ENCODE measurements at places on chromosomes 1 and 21. TPM values are rescaled to one million over a fixed set of nuclear protein-coding genes. Genes with fewer than 3 reads are reported as not detected.

Gene PDE4DIP
- polyA plus RNA-seq: 29.8 TPM

Gene RBP7
- 35.3 TPM for polyA plus RNA-seq

GRCh38 chr1:43978551-43979260, at the start of gene B4GALT2:
B4GALT2 (plus strand) TSS chr1:43979210; CDS start chr1:43981161, 1,951 bp downstream.
- DNase-seq: peak; percentile 47

DNA sequence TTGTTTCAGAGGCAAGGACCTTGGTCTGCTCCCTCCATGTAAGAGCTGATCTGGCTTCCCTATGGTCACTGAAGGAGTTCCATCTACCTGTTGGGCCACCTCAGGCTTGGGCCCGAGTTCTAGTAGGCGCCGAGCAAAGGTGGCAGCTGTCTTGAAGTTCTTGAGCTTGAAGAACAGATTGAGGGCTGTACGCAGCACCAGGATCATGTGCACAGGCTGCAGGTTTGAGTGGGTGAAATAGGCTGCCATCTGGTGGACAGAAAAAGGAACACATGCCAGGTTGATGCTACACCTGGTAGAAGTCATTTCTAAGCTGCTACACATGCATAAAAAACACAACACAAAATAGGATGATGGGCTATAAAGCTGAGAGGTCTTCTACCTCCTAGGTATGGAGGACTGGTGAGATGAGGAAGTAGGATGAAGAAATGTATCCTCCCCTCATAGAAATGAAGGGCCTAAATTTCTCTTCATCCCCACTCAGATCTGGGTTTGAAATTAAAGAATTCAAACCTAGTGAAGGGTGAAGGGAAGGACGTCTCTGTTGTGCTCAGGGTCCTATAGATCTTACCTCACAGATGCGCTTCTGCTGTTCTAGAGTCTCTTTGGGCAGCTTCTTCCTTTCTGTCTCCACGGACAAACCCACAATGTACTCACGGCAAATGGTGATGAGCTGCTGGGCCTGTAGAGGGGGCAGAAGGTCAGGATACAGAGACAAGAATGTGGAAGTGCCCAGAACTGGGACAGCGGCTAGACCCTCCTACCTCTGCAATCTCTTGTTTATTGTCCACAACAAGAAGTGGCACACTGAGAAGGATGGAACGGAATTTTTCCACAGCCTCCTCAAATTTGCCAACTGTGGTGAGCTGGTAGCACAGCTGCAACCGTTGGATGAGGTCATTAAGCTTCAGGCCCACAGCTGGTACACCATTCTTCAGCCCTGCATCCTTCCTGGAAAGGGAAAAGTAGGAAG, 6.6 kb upstream of the PEX19 start:
- peak; percentile 81 for DNase-seq

DNA sequence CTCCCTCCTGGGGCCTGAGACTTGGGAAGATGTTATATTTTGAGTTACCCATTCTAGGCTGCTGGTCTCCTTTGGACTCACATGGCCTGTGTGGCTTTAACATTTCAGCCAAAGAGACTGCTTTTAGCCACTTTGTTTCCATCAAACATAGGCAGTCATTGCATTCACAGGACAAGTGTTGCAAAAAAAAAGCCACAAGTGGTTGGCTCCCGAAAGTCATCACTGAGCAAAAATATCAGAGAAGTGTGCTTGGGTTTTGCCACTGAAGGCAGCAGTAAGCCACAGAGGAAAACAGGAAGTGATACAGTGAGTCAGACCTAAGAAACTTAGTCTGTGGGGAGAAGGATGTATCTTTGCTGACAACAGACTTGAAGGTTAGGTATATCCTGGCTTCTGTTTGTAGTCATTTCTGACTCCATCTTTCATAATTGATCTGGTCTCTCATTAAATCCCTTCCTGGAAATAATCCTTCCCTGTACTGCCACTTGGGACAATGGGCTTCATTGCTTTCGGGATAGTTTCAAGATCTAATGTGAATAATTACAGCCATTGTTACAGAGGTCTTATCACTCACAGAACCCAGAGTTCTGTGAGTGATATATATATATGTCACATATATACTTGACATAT, 80.9 kb downstream of the COLGALT2 start:
- no peak for DNase-seq

Gene LCE2B
- polyA plus RNA-seq: not detected

DNA sequence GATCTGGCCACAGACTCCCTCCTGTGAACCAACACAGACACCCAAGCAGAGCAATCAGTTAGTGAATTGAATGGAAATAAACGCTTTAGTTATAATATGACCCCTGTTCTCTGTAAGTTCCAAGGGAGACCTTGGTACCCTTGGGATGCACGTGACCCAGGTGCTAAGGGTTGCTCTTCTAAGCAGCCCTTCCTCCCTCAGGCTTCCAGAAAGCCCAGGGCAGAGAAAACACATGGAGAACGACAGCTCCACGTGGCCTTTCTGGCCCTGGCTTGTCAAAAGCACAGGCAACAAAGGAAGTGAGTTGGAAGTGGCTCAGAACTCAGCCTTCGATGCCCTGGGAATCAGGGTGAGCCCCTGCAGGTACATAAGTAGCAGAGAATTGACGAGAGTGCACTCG, 57.4 kb downstream of the LACTBL1 start:
- DNase-seq: no peak

- no peak for DNase-seq
Observed at GRCh38 chr21:17414766-17415165, 98.1 kb upstream of the CXADR start.

DNA sequence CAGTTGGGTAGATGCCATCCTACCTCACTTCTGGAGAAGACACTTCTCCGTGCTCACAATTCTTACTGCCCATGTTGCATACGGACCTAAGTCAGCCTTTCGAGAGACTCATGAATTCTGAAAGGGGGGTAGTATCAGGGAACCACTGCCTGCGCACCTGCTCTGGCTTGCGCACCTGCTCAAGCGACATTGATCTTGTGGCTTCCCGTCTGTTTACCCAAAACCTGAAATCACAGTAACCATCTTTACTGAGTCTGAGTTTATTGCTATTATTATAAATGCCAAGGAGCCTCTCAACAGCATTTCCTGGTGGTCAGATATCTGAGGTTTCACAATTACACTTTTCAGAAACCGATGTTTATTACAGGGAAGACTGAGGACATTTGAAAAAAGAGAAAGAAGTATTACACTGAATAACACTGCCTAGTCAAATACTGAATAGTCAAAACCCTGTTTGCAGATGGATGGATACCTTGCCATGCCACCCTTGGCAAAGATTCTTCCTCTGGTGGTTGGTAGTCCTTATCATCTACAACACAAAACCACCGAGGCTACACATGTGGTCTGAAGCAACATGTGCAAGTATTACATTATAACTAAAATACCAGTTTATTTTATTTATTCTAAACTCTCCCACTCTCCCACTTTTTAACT, 208.7 kb downstream of the SIPA1L2 start:
- DNase-seq: no peak

- DNase-seq: no peak
Observed at GRCh38 chr1:186195377-186195931, 179.6 kb downstream of the TPR start.

Gene SORT1
- polyA plus RNA-seq: 110 TPM

DNA sequence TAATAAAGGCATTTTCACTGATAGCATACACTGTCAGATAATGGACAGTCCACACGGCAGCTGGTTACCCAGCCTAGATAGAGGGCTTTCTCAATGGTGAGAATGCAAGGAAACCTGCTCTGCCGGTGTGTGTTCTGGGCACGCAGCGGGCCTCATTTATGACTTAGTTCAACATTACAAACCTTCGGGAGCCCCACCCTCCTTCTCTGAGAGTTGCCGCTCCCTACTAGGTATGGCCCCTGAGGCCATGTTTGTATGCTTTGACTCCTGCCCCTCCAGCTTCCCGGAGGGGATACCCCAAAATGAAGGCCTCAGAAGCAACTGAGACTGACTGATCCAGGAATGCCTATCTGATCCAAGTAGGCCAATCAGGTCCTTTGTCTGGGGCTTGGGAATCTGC, 17.2 kb upstream of the FABP3 start:
- no peak for DNase-seq

DNA sequence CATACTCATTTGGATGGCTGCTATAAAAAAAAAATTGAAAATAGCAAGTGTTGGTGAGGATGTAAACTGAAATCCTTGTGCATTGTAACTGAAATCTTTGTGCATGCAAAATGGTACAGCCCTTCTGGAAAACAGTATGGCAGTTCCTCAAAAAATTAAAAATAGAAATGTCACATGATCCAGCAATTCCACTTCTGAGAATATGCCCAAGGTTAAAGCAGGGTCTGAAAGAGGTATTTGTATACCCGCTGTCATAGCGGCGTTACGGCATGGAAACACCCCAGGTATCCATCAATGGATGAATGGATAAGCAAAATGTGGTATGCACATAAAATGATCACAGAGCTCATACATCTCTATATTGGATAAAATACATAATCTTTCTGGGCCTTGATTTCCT, 116.7 kb downstream of the RUSC1 start:
- DNase-seq: no peak

- DNase-seq: no peak
Observed at GRCh38 chr1:204166219-204166618, at the start of gene REN. REN (minus strand) TSS chr1:204166337; CDS start chr1:204166293, 44 bp downstream.

Gene MFSD2A
- polyA plus RNA-seq: 122 TPM

DNA sequence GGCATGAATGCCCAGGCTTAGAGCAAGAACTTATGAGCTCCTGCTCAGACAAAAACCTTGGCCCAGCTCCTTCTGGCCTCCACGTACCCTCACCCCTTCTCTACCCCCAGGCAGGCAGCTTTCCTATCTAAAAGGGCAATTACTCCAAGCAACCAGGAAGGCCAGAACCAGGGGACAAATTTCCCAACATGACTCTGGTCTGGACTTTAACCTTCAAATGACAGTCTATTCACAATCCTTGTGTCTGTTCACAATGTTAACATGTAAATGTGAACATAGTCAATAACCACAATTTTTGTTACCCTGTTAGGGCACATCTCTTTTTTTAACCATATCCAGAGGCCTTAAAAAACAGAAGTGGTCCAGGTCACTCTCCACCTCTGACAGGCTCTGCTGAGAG, 64.4 kb upstream of the LAPTM5 start:
- no peak for DNase-seq

DNA sequence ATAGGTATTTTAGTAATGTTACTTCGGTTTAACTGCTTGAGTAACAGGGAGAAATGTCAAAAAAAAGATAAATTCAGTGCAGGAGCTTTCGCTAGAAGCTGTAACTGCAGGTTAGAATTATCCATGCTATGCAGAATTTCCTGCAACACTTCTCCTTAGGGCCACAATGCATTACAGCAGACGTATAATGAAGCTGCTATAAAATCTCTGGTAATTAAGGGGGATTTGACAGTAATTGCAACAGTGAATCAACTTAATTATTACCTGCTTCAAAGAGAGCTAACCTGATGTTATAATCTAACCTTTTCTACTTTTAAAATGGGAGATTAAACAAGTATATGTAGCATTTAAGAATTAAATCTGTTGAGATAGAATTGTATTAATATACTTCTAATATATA, 92.6 kb downstream of the ATG4C start:
- DNase-seq: no peak

Gene PEAR1
- 10.5 TPM for polyA plus RNA-seq

GRCh38 chr21:43775795-43776430, at the start of gene CSTB:
CSTB (minus strand) TSS chr21:43776308; CDS start chr21:43776269, 39 bp downstream.
- peak; percentile 90 for DNase-seq
